ENCODE measurements at places on chromosomes 4 and X. TPM values are rescaled to one million over a fixed set of nuclear protein-coding genes. Genes with fewer than 3 reads are reported as not detected.

Gene TMEM156
- 0.17 TPM for total RNA-seq

Gene APBB2
- total RNA-seq, result 23.5 TPM

Gene ZAR1
- not detected for total RNA-seq

Gene LDB2
- 191 TPM for total RNA-seq

Gene ODAPH
- not detected for total RNA-seq

Gene FATE1
- not detected for total RNA-seq

Gene ADH1A
- total RNA-seq, result 0.16 TPM

All from bronchial smooth muscle cell (primary cell).